HS-5 (cell line): ENCODE measurements at places on chromosomes 3 and 15.

GRCh38 chr3:69320871-69321271 lies 65.0 kb downstream of the FRMD4B start:
- DNase-seq = no peak

DNA sequence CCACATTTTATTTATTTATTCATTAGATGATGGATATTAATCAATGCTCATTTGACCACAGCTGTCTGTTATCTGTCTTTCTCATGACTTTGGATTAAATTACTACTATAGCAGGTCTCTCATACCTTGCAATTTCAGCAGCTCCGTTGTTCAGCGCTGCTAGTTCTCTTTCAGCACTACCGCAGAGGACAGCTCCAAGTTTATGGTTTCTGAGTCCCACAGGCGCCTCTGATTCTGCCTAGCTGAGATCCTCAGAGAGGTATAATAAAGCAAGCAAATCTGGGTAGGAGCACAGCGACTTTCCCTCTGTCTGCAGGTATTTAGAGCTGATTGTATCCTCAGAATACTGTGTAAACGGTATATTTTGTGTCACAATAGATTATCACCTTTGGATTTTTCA lies 204.9 kb downstream of the CNTN4 start:
- DNase-seq = no peak

DNA sequence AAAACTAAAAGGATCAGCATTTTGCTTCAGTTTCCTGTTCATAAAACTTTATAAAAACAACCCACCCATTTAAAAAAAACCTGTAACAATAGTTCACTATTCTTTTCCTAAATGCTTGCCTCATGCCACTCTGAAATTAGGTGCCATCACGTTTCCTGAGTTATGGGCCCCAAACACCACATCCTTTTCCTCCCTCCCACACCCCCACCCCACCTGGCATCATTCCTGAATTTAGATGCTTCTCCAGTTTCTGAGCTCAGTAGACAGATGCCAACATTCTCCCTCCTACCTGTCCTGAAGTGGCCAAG lies 11.9 kb upstream of the ARHGEF3 start:
- no peak for DNase-seq

- DNase-seq = peak; percentile 16
These were observed 157.3 kb downstream of the ADAMTS9 start for GRCh38 chr3:64530434-64531049.

DNA sequence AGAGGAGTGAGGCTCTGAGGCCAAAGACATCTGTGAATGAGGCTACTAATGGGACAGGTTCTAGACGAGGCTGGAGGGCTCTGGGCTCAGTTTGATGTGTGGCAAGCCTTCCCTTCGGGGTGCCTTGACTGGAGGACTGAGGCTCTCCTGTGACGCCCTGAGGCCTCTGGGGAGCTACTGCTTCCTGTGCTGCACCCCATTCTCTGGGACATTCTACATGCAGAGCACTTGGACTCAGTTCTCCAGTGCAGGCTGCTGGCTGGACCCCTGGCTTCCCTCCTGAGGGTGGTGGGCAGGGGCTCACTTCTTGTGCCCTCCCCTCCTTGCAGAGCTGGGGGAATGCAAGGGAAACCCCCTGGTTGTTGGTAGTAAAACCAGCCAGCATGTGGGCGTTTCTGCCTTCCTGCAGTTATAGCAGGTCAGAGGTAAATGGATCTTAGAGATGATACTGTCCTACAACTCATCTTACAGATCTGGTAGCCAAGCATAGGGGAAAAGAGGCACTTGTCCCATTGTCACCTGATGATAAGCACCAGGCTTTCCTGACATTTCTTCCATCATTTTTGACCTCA lies 133.3 kb downstream of the CHDH start:
- no peak for DNase-seq

- no peak for DNase-seq
These were observed 631.0 kb upstream of the ALCAM start for GRCh38 chr3:104735691-104736090.

GRCh38 chr15:68500363-68501258 lies 68.6 kb upstream of the ITGA11 start:
- no peak for DNase-seq

DNA sequence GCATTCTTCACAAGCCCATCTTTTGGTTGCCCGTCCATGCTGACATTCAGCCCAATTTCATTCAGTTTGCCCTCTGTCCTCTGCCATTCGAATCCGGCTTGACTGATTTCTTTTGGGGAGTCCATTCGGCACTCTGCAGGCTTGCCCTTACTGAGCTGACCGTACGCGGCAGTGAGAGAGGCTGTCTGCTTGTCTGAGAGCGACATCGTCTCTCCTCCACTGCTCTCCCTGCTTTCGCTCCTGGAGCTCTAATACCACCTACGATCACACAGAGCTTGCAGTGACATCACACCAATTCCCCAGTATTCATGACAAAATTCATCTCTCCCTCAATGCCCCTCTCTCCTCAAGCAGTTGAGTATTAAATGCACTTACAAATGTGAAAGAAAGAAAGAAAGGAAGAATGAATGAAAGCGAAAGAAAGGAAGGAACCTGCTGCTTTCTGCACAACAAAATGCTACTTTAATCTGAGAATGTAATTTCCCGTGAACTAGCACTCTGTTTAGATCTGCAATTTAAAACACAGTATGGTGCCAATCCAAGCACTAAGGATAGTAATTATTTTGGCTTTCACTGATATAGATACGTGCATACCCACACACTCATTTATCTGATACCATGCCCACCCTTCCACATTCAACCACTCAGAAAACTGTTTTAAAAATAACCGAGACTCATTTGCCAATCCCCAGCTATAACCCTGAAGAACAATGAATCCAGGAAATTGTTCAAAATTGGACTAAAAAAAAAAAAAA lies 89.5 kb downstream of the DHX30 start:
- DNase-seq = no peak

DNA sequence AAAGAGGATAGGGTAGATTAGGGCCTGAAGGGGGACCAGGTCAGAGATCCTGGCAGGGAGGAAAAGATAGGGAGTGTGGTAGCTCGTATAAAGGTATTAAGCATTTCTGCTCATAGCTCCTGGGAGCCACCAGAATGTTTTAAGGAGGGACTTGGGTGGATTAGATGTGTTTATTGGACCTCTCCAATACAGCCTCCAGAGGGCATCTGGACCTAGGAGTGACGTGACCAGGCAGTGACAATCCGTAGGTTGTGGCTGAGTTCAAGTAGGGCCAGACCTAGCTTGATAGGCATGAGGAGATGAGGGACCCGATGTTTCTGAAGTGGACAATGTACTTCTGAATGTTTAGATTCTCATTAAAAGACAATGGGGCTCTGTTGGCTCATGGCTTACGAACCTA lies 435.2 kb downstream of the MCTP2 start:
- no peak for DNase-seq

- DNase-seq = peak; percentile 8
These were observed 185.2 kb downstream of the ANXA2 start for GRCh38 chr15:60212536-60212935.

GRCh38 chr15:67827562-67828277 lies 2.4 kb downstream of the SKOR1 start:
- no peak for DNase-seq

DNA sequence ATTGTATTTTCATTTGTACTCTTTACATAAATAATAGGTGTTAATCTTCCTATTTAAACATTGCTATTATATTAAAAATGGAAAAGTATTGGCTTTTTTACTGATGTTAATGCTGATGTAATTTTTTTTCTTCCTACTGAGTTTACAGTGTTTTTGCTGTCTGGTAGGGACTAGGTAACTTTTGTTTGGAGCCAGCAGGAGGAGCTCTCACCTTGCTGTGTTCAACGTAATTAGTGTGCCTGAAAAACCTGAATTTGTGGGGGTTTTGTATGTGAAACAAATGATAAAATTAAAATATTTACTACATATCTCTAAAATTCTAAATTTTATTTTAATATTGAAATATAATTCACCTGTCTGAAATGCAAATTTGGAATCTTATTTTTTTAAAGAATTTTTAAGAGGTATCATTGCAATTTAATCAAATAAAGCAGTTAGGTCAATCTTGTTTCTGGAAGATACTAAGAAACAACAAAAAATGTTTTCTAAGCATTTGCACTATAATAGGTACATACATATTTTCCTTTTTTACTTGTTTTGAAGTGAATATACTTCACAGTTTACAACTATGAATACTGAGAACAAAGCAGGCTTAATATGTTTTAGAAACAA lies 48.8 kb downstream of the EPHA6 start:
- peak; percentile 11 for DNase-seq

- no peak for DNase-seq
These were observed 35.9 kb upstream of the GOLGA6L2 start for GRCh38 chr15:23482764-23483489.

DNA sequence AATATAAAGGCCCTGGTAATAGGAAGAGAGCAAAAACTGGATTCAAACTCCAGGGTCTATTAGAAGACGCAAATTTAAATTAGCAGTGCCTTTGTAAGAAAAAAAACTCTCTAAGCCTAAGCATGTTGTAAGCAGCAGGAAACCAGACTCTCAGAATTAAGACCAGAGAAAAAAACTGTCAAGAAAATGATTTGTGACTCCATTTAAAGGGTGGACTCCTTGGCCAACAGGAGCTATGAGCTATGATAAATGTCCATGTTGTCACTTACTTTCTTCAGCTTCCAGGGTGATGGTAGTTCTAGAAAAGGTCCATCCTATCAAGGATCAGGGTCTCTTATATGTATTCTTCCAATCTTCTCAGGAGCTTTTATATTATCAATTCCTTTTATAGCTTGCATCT lies 34.9 kb upstream of the CCDC50 start:
- DNase-seq = no peak

GRCh38 chr15:90686435-90687218 lies 30.5 kb upstream of the BLM start:
- DNase-seq = no peak

DNA sequence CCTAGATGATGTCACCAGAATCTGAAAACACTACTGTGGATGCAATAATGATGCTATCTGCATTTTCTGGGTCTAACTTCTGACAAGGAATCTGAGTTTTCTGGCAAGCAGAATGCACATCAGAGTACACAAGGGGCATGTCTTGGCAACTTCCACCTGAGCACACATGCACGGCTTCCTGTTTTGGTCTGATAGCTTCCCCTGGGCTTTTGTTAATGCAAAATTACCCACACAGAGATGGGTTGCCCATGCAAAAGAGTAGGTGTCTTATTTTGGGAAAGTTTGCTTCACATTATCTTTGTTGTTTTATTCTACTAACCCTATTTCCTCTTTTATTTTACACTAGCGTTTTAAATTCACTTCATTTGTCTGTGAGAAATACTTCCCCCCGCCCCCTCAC lies 74.2 kb upstream of the SATB1 start:
- DNase-seq = no peak

DNA sequence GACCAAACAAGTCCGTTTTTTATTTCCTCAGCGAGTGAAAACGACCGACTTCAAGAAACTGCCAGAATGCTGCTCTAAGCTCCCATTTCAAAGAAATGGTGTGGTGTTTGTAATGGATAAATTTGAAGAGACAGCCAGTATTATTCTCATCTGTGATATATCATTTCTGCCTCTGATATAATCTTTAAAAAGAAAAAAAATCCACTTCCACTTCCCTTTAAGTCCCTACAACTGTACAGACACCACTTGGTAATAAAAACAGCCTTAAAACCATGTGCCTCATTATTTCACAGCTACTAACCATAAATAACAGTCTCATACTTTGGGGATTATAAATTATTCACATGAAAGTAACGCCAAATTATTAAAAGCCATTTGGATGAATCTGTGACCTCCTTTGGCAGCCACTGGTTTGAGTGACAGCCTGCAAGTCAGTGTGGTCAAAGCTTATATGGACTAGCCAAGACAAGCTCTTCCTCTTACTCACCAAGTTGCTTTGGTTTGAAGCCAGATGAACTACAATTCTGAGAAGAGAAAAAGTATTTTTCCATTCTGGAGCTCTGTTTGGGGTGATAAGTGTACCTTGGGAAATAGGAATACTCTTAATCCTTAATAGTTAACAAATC lies 168.0 kb downstream of the SHOX2 start:
- DNase-seq = no peak

GRCh38 chr3:133763797-133764683 lies 17.8 kb downstream of the TF start:
- no peak for DNase-seq

- no peak for DNase-seq
These were observed 22.7 kb upstream of the ZNF639 start for GRCh38 chr3:179299999-179300613.

- no peak for DNase-seq
These were observed 68.0 kb upstream of the SLC6A11 start for GRCh38 chr3:10748040-10748439.
